ENCODE measurements at places on chromosomes 3 and 15.

DNA sequence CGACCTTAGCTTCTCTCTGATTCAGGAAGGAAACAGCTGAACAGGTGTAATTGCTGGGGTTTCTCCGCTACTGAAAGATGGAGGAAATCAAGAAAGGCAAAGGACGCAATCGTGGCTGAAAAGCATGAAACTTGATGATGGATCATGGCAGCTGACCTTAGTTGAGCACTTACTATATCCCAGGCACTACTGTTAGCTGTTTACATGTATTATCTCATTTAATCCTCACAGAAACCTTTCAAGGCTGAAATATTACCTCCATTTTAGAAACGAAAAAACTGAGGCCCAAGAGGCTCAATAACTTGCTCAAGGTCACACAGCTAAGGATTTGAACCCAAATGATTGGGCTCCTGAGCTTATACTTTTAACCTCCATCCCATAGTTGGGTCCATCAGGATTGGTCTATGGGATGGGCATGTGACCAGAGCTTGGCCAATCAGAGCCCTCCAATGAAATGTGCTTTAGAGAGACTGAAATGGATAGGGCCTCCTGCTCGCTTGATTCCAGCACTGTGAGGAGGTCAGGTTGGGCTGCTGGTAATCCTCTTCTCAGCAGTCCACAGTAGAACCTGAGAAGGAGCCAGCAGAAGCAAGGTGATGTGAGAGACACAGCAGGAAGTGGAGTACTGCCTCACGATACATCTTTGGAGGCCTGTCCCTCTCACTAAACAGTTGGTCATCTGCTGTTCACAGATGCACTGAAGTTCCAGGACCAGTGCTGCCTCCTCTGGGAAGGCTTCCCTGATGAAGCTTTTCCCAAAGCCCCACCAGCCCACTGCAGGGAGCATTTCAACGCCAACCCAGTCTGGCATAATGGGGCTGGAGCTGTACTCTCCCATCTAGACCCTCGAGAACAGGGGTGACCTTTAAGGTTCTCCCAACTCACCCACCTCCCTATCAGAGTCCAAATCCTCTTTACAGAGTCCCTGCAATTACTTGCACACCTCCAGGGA lies 10.4 kb downstream of the CLN6 start:
- no peak for DNase-seq

- no peak for DNase-seq
These were observed 110.5 kb downstream of the ZPLD1 start for GRCh38 chr3:102545276-102545675.

GRCh38 chr15:39059917-39060316 lies 495.3 kb upstream of the RASGRP1 start:
- DNase-seq, result no peak

DNA sequence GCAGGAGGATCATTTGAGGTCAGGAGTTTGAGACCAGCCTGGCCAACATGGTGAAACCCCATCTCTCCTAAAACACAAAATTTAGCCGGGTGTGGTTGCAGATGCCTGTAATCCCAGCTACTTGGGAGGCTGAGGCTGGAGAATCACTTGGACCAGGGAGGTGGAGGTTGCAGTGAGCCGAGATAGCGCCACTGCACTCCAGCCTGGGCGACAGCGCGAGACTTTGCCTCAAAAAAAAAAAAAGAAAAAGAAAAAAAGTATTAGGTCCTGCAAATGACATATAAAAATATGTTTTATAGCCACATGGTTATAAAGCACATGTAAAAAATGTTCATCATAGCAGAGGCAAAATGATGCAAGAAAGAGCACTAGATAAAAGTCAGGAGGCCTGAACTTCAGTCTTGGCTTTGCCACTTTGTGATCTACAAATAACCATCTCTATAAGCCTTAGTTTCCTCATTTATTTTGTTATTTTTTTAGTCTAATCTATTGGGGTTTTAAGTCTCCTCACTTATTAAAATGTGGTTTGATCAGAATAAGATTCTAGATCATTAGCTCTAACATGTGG lies 4.9 kb downstream of the SLC12A6 start:
- DNase-seq, result no peak

GRCh38 chr3:147736226-147736625 lies 327.1 kb downstream of the ZIC1 start:
- DNase-seq, result no peak

- no peak for DNase-seq
These were observed 85.4 kb upstream of the LIPC start for GRCh38 chr15:58346361-58346760.

- DNase-seq, result no peak
These were observed 509.3 kb downstream of the VGLL3 start for GRCh38 chr3:86481636-86482035.

DNA sequence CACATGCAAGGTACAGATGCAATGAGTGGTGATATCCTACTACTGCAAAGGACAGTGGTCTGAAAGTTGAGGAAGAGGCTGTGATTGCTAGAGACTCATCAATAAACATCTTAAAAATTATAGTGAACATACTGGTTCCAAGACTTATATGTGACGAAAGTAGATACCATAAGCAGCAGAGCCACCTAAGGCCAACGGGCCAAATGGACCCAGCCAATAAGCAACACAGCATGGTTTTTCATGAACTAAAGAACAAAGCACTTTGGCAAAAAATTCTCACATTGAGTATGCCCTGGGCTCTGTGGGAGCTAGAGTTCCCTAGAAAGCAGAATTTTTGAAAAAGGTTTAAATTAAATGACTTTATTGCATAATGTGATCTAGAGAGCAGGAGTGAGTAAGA lies 272.1 kb downstream of the SI start:
- no peak for DNase-seq

DNA sequence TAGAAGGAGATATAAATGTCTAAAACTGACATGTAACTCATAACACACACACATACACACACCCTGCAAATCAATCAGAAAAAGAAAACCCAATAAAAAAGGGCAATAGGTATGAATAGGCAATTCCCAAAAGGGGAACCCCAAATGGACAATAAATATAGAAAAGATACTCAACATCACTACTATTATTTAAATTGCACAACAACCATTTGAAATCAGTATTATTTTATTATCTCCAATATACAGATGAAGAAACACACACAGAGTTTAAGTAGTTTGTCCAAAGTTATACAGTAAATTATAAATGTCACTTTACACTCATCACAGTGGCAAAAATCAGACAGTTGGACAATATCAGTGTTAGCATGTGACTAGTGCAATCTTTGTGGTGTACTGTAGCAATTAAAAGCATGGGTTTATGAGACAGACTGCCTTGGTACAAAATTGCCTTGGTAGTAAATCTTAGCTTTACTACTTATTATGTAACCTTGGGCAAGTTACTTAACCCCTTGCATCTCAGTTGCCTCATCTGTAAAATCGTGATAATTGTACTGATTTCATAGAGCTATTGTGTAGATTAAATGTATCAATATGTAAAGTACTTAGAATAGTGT lies 3.4 kb upstream of the FSTL1 start:
- DNase-seq, result no peak

GRCh38 chr3:152173627-152174026 lies 95.1 kb upstream of the MBNL1 start:
- no peak for DNase-seq

GRCh38 chr3:156460206-156460611 lies 94.7 kb downstream of the SSR3 start:
- no peak for DNase-seq

GRCh38 chr15:73391128-73391872 lies 22.5 kb upstream of the HCN4 start:
- no peak for DNase-seq

- DNase-seq, result peak; percentile 80
These were observed 6.3 kb downstream of the LRRC31 start for GRCh38 chr3:169863458-169863899.

GRCh38 chr3:169907476-169907875 lies 3.9 kb upstream of the SAMD7 start:
- DNase-seq, result no peak

GRCh38 chr15:96261575-96262034 lies 68.9 kb upstream of the NR2F2 start:
- no peak for DNase-seq

- DNase-seq, result no peak
These were observed 246.2 kb downstream of the LRTM1 start for GRCh38 chr3:54681706-54682105.

- peak; percentile 88 for DNase-seq
These were observed 11.0 kb downstream of the ETV5 start for GRCh38 chr3:186097663-186098451.

DNA sequence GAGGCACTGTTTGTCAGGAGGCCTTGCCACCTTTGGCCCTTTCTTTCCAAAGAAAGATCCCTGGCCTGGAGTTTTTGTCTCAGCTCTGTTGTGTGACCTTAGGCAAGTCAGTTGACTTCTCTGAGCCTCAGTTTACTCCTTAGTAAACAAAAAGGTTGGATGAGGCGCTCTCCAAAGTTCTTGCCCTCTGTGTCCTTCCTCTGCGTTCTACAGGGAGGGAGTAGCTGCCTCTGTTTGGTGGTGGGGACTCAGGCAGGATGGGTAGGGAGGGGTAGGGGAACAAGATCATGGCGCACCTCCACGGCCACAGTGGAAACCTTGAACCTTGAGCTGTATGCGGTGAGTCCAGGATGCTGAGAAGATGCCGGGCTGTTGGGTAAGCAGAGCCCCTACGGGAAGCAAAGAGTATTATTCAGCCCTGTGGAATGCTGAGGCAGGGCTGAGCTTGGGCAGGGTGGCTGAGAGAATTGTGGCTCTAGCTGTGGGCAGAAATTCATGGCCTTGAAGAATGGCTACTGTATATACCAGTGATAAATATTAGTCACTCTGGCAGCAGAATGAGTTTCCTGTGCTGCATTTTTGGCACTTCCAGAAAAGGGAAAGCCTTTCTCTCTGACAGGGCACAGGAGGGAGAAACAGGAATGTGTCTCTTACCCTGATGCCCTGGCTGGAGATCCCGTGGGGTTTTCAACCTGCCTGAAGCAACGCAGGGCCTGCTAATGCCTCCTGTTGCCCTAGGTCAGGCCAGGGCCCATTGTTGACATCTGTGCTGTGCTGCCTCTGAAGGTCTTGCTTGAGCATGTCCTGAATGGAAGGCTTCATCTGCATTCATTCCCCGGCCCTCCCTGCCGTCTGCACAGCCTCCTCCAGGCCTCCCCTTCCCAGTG lies 39.9 kb downstream of the SMAD3 start:
- DNase-seq, result no peak

- no peak for DNase-seq
These were observed 781.2 kb upstream of the ARPP21 start for GRCh38 chr3:34858067-34858660.

DNA sequence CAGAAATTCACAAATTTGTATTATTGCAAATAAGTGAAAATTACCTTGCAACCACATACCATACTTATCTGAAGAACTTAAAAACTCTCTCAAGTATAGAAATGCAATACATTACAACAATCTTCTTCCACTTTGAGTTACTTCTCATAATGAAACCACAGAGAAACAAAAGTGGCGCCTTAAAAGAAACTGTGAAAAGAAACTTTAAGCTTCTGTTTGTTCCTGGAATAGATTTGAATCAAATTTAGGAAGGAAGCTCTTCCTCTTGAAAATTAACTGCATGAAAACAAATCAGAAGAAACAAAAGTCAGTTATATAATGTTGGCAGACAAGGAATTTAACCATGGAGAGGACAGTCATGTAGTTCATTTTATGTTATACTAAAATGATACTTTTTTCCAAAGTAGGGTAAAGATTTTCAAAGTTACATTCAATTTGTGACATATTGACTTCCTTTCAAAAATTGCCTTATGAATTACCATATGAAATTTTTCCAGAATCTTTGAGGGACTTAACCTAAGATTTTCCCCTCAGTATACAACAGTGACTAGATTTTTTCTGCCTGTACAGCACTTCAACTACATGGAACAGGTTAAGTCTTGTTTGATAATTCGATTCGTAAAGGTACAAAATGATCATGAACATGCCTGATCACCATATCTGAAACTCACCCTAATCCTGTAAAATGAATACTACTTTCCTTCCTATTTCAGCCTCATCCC lies 57.6 kb upstream of the TNFSF10 start:
- no peak for DNase-seq

- no peak for DNase-seq
These were observed 12.6 kb downstream of the YEATS2 start for GRCh38 chr3:183710231-183710630.

DNA sequence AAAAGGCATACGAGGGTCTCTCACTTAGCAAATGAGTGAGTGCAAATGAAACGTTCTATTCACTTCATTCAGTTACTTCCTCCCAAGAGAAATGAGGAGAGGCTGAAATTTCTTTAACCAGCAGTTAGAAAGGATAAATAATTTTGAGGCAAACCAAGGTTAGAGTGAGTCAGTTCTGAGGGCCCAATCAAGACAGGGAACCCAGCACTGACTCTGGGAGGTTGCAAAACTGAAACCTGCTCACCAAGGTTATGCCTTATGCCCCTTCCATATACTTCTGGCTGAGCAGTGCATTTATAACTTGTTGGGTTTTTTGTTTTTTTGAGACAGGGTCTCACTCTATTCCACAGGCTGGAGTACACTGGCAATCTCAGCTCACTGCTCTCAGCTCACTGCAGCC lies 4.5 kb upstream of the RPSA start:
- no peak for DNase-seq

DNA sequence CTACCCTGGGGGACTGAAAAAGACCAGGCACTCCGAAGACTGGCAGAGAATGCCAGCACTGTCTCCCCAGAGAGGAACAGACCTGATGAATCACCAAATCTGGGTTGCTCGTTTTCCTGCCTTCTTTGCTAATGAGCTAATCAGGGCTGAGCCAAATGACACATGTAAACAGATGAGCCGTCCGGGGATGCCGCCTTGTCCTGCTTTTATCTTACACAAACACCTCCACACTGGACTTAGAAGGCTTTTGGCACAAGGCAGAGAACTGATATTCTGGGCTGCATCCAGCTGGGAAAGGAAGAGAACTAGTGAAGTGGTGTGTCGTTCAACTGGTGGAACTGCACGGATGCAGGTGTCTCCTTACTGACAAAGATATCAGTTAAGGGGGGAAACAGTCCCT lies 88.1 kb downstream of the MECOM start:
- peak; percentile 96 for DNase-seq

DNA sequence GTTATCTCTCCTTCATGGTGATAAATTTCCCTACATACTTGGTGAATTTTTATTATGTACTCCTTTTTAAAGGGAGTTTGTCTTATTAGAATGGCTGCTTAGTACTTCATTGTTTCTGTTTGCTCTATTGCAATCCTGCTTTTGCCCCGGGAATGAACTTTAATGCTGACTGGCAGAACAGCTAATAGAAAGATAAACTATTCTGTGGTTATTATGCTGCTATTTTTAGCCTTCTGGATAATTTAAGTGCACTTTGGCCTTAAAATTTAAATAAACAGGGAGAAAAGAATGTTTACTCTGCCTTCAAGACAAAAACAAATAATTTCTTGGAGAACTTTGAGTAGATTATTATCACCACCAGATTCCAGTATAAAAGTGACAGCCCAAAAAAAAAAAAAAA lies 413.8 kb upstream of the CCDC54 start:
- DNase-seq, result peak; percentile 0

DNA sequence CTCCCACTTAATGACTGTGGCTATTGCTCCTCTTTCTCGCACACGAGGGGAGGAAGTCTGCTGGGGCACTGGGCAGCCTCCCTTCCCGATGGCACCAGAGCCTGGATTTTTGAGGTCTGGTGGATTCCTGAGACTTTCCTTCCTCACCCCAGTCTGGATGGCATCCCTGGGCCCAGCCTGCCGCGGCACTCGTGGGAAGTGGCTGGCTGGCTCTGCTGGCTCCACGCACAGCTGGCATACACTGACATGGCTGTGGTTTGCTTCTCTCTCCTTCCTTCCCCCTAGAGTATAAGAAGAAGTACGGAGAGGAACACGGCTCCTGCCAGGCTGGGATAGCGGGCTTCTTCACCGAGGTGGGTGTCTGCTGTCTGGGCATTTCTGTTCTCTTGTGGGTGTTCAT lies 319.8 kb upstream of the LRRFIP2 start:
- no peak for DNase-seq

Data from NCI-H69 (cell line).